ENCODE measurements at places on chromosomes 16 and 17.

DNA sequence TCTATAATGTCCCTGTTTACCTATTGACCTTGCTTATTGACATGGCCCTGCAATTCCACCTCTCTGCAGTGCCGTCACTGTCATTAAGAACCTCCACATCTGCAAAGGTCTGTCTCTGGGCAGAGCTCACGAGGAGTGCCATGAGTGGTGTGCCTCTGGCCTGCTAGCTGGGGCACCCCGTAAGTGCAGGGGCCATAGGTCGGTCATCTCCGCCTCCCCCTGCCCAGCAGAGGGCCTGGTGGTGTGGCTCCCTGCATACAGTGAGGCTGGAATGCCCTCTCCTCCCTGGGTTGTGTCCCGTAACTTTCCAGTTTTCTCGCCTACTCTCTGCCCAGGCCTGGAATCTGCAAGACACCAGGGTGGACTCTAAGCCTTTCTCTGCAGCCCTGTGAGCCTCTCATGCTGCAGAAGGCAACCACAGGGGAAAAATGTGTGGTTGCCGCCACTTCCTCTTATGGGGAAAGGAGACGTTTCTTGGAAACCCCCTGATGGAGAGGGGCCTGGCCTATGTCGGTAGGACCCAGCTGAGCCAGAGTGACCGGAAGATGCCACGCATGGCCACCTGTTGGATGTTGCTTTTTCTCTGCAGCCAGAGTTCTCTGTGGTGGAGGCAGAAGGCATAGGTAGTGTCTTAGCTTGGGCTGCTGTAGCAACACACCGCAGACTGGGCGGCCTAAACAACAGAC, 2.7 kb upstream of the SNX20 start:
- peak; percentile 77 for DNase-seq

DNA sequence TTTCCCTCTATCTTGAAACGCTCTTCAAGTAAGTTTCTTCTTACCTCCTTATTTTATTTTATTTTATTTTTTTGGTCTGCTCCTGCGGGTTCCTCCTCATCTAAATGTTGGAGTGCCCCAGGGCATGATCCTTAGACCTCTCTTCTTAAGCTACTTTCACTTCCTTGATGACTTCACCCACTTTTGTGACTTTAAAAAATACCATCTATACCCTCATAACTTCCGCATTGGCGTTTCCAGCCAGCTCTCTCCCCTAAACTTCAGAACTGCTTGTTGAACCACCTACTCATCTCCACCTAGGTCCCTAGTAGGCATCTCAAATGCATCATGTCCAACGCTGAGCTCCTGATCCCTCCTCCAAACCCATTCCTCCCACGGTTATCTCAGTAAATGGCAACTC, 51.4 kb upstream of the NFAT5 start:
- DNase-seq, result no peak

DNA sequence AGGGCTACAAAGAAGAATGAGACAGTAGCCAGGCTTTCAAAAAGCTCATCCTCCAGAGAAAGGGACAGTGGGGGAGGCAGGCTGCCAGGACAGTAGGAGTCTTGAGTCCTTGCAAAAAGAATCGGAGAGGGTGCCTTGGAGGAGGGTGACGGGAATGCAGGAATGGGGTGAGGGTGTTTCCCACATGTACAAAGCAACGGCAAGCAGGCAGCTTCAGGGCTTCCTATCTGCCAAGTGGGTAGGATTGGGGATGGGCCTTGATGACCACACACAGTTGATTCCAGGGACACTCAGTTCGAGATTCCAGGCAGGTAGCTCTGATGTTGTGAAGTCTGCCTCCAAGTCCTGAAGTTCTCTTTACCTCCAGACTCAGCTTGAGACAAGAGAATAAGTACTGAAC, 54.4 kb downstream of the C17orf67 start:
- no peak for DNase-seq

DNA sequence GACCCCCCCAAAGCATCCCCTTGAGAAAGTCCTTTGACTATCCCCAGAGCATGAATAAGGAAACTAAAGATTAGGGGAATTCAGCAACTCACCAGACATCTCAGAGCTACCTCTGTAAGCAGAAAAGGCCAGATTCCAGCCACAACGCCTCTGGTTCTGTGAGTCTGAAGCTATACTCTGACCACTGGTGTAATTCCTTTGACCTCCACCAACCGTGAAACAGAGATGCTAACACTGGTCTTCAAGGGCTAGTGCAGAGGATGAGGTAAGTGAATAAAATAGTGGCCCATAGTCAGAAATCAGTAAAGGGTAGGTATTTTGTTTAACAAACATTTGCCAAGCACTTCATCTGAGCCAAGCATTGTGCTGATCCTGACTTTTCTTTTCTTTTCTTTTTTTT, 353.4 kb downstream of the NPIPA8 start:
- DNase-seq, result no peak

DNA sequence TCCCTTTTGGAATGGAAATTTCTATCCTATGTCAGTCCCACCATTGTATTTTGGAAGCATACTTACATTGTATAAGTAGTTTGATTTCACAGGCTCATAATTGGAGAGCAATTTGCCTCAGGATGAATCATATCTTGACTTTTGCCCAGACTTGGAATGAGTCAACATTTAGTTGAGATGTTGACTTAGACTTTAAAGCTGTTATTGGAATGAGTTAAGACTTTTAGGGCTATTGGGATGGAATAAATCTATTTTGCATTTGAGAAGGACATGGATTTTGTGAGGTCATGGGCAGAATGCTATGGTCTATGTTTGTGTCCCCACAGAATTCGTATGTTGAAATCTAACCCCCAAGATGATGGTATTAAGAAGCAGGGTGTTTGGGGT, 12.2 kb upstream of the ZNF594 start:
- DNase-seq, result no peak

DNA sequence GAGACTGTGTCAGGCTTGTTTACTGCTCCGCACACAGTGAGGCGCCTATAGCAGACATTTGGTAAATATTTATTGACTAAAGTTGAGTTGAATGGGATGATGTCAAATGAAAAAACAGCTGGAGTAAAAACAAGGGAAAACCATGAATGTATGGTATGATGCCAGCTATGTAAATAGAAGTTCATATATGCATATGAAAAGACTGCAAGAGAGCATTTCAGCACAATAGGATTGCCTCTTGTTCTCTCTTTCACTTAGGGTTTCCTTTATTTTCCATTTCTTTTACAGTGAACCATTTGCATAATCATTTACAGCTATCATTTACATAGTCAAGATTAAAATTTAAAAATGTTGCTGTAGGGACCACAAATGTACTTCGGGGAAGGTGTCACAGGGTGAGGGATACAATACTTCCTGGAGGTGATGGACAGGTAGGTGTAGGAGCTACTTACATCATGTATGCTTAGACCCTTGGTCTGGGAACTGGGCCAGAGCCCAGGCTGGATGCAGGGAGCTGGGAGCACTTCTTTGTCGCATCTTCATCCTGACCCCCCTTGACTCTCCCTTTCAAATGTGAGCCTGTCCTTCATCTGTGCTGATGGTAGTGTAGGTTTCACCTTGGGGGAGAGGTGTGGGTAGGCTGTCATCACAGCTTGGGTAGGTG, 113.3 kb downstream of the UTP18 start:
- no peak for DNase-seq

DNA sequence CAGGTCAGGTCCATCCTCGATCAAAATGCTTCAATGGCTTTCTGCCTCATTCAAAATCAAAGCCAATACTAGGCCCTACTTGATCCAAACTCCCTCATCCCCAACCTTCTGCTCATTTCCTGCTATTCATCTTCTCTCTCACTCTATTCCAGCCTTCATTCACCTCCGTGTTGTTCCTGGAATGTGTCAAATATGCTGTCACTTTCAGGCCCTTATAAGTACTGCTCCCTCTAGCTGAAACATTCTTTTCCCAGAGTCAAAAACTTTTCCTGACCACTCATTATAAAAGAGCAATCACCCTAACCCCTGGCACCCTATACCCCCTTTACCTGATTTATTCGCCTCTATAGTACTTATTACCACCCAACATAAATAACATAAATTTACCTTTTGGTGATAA, 303.7 kb upstream of the PMFBP1 start:
- no peak for DNase-seq

- DNase-seq, result no peak
These were observed 9.4 kb downstream of the KIAA0513 start for GRCh38 chr16:85037050-85037410.

GRCh38 chr16:77195411-77195810, 3.8 kb upstream of the SYCE1L start:
- no peak for DNase-seq

DNA sequence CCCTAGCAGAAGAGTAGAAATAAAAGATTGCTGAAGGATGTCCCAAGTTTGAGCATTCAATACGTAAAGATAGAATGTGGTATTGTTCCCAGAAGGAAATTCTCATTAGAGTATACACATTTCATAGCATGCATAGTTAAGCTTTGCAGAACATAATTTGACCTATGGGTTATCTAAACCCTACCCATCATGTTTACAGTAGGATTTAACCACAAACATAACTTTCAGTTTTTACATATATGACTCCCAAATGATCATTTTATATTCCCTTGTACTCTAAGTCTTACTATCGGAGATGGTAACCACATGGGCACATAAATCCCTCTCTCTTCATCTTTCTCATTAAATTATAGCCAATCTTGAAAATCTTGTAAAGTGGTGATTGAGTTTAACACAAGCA, 50.9 kb downstream of the SYNRG start:
- DNase-seq, result no peak

DNA sequence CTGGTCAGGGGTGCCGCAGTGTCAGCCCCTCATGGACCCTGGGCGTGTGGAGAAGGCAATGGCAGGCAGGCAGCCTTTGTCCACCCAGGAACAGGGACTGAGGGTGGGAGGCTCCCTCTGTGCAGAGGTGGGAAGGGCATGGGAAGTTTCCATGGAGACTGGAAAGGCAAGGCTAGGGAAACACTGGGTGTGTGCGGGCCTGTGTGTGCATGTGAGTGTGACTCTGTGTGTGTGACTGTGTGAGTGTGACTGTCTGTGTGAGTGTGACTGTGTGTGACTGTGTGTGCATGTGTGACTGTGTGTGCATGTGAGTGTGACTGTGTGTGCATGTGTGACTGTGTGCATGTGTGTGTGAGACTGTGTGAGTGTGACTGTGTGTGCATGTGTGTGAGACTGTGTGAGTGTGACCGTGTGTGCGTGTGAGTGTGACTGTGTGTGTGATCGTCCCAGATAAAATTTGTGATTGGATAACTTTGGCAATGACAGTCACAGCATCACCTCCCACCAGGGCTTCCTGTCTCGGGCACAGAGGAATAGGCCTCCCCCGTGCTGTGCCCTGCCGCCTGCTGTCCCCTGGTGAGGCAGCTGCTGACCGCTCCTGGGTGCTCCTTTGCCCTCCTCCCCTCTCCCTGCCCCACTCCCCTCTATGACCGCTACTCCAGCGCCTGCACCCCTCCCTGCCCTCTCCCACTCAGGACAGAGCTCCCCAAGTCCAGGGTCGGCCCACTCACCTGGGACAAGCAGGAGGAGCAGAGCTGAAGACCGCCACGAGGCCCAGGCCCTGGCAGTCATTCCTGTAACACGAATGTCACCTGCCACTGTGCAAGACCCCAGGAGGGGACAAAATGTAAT, 698 bp downstream of the CD300C start:
- no peak for DNase-seq

- DNase-seq, result no peak
These were observed 56.6 kb upstream of the NFAT5 start for GRCh38 chr16:69509125-69509524.

- no peak for DNase-seq
These were observed 27.7 kb downstream of the RTN4RL1 start for GRCh38 chr17:1997289-1997926.

- peak; percentile 24 for DNase-seq
These were observed 470.7 kb downstream of the SOX9 start for GRCh38 chr17:72591289-72592241.

GRCh38 chr16:49183911-49184310, 97.7 kb downstream of the CBLN1 start:
- peak; percentile 5 for DNase-seq

DNA sequence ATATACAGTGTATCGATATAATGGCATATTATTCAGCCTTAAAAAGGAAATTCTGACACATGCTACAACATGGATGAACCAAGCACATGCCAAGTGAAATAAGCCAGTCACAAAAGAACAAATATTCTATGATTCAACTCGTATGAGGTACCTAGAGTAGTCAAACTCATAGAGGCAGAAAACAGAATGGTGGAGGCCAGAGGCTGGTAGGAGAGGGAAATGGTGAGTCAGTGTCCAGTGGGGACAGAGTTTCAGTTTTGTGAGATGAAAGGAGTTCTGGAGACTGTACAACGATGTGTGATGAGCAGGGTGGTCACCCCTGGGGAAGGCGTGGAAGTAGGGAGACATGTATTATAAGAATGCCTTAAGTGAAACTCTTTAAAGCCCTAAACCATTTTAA, 39.9 kb downstream of the RNF157 start:
- no peak for DNase-seq

DNA sequence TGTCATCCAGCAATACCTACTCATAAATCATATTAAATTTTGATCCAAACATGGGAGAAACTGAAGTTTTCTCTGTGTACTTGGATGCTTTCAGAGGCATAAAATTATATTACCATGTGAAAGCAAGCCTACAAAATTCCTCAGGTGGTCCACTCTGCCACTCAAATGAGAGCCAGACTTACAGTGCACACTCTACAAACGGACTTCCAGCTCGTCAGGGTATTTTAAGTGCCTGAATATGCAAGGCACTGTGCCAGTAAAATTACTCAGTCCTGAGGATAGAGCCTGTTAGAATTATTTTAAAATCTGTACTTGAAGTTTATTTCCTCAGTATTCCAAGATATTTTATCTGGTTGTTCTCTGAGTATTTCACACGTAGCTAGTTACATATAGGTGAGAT, 54.5 kb downstream of the TENT4B start:
- no peak for DNase-seq

- DNase-seq, result no peak
These were observed 35.4 kb downstream of the XYLT1 start for GRCh38 chr16:17435318-17435717.

GRCh38 chr17:31564883-31565301, 173.4 kb downstream of the RAB11FIP4 start:
- DNase-seq, result no peak

DNA sequence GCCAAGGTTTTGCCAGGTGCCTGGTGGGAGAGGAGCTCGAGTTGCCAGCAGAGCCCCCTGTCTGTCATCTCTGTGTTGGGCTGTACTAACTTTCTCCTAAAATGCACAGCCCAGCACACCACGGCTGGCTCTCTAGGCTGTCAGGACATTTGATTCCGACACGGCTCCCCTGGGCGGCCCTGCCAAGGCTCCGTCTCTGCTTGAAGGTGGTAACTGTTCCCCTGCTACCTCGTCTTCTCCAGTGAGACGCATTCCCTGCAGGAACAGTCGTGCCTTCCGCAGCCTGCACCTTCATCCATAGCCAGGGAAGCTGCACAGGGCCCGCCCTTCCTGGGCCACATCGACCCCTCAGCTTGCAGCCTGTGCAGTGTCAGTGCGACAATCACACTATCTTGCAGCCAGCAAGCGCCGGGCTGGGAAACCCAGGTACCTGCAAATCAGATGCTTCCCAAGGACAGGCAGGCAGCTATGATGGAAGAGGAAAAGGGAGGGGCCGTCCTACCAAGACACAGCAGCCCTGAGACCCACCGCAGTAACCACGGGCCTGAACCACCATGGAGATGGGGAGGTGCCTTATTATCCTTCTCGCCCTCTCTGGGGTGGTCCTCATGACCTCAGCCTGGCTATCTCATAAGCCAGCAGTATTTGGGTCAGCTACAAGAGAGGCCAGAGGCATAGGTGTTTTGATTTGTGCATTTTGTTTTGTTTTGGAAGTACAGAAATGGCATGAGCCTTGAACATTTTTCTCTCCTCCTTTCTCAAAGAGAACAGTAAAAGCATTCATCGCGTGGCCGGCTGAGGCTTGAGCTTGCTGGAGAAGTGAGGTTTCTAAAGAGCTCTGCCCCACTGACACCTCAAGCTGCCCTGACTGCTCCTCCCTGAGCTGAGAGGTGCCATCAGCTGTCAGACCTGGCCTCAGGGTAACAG, 361.7 kb upstream of the TNRC6C start:
- DNase-seq, result no peak
